ENCODE measurements at places on chromosomes 2 and 18.
A peak's percentile ranks its signal among the peaks of the same experiment; 100 is the strongest.

GRCh38 chr2:26164641-26165211 lies 8.2 kb upstream of the GAREM2 start:
- no peak for DNase-seq

DNA sequence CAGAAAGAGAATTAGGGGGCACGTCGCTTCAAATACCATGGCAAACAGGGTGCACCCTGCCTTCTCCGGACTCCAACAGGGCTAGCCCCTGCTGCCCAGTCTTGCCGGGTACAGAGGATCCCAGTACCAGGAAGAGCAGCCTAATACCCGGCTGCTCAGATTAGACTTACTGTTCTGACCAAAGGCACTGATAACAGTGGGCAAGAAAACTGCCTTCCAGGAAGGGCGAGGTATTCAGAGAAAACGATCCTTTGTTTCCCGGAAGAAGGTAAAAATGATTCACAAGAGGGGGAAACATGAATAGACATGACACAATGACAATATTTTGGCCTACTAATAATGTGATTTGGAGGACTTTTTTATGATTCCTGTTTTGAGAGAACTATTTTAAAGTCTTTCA lies 99.9 kb downstream of the SS18 start:
- DNase-seq, result no peak

DNA sequence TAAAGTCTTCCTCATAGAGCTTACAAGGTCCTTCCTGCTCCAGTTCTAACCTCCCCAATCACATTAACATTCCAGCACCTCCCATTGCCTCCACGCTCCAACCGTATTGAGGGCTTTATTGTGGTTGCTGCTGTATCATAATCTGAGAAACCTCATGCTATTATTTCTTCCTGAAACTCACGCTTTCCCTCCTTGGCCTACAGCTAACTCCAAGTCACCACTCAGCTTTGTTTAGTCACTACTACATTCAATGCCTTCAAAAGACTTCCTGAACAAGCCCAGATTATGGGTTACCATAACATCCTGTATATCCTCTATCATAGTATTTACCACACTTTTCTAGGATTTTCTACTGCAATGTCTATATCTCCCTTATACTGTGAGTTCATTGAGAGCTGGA lies 230.4 kb downstream of the IKZF2 start:
- DNase-seq, result no peak

DNA sequence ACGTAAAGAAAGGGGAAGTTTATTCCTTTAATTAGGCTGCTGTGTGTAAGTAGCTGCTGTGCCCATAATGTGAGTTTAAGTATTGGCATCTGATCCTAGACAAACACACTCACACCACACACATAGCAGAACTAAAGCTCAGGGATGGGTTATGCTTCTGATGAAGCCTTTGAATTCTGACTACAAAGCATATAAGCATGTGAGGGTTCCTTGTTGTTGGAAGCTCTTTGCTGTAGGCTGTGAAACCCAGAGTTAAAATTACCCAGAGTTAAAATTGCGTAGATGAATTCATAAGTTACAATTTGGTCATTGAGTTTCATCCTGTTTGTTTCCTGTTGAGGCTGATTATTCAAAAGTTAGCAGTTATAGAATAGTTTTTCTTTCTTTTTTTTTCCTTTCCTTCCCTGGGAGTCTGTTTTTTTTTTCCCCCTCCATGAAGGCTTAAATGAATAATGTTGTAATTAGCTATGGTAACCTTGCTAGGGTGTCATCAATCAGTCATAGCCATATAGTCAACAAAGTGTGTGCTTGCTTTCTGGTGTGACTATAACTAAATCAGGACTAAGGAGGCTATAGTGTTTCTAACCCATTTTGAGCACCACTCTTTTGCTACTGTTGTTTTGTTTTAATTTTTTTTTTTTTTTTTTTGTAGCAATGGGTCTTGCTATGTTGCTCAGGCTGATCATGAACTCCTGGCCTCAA lies 426.1 kb downstream of the PARD3B start:
- DNase-seq, result no peak

GRCh38 chr18:53941601-53942338 lies 282.7 kb downstream of the MBD2 start:
- no peak for DNase-seq

DNA sequence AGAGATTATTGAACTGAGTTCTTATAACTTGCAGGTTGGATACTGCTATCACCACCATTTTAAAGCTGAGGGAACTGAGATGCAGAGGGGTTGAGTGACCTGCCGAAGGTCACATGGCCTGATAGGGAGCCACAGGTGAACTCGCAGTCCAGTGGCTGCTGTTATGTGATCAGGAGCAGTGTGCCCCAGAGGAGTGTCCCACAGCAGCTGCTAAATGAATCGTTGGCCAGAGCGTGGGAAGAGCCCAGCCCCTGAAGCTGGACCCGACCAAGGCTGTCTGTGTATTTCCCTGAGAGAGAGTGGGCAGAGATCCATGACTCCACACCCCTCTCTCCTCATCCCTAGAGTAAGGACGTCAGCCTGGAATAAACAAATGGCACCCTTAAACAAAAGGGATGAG lies 26.7 kb upstream of the PRLH start:
- DNase-seq, result no peak

DNA sequence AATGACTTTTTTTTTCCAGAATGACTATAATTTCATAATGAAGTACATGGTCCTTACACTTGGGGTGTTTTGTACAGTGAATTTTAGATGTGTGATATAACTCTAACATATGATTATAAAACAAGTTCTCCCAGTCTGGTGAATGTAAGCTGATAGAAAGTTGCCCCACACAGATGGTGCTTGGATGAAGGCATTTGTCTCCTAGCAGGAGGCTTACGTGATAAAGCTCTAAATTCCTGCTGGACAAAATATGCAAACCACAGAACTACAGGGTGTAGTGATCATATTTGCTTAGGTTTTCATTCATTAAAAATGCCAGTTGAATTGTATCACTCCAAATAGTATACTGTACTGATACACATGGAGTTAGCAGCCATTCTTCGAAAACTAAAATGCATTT lies 85.5 kb downstream of the DSC3 start:
- no peak for DNase-seq

GRCh38 chr2:149928011-149928410 lies 340.4 kb upstream of the MMADHC start:
- no peak for DNase-seq

DNA sequence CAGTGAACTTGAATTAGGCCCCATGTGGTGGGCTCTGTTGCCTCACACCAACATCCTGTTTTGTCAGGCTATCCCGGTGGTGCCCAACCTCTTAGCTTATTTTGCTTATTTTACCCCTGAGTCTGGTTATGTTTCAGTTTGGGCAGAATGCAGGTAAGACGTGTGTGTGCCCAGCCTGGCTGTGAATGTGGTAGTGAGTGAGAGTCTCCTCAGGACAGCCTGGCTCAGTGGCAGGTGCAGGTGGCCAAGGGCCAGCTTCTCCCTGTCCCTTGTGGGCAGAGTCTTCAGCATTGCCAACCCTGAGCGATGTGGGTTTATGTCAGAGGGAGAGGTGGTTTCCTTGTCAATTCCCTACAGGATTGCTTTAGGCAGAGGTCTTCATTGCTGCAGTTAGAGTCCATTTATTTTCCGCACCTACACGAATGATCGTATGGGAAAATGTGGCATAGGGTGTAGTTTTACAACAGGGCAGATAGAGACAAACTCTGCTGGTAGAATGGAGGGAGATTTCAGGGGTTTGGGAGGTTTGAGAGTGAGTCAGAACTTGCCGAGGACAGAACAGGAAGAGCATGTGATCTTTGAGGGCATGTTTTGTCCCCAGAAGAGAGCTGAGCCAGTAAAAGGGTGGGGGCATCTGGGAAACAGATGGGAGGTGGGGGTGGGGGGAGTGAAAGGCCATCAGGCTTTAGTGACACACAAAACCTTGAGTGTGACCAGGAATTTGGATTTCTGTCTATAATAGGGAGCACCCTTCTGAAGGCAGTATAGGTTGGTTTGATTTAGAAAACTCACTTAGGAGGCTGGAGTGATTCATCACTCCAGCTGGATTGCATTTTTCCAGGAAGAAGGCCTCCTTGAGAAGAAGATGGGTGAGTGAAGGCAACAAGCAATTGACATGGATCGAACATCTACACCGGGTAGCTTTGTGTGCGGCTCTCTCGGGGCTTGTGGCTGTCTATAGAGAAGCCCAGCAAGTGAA lies 156.2 kb upstream of the CELF4 start:
- no peak for DNase-seq

GRCh38 chr2:164917296-164917903 lies 37.9 kb downstream of the SLC38A11 start:
- no peak for DNase-seq

- peak; percentile 57 for DNase-seq
Measured at GRCh38 chr2:217785544-217786045, 217.2 kb downstream of the TNS1 start.

GRCh38 chr2:134140251-134140661 lies 113.6 kb upstream of the MGAT5 start:
- no peak for DNase-seq
